CD8-positive, alpha-beta T cell (primary cell): ENCODE measurements at places on chromosomes 3 and 15.
A peak's percentile ranks its signal among the peaks of the same experiment; 100 is the strongest.

- no peak for DNase-seq
These were observed 65.9 kb upstream of the FEZF2 start for GRCh38 chr3:62439176-62439813.

DNA sequence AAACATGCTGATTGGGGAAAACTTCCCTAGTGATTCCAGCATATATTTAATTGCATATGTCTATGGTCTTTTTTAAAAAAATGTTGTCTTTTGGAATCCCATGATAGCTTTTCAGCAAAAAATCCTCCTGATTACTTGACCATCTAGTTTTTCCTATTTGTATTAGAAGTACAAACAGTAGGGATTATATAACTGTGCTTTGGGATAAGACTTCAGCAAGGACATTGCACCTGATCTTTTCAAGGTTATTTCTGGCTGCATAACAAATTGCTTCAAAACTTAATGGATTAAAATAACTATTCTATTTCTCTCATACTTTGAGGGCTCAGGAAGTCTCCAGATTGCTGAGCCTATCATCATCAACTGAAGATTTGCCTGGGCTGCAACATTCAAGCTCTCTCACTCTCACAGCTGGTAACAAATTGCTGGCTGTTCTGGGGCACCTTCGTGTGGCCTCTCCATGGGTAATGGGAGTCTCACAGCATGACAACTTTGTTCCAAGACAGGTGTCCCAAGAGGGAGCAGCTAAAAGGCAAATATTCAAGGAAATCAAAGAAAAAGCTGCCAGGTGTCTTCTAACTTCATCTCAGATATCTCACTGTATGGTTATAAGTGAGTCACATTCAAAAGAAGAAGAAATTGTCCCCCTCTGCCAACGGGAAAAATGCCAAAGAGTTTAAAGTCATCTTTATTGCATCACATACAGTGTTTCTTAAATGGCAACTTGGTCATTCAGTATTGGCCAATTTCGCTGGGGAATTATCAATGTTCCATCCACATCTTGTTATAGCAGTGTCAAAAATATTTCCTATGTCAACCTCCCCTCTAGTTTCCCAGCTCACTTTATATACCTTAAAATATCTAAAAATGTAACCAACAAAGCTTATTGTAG lies 644.5 kb upstream of the GRM7 start:
- no peak for DNase-seq

- DNase-seq, result no peak
These were observed 414.5 kb downstream of the GRM7 start for GRCh38 chr3:7275396-7275795.

- DNase-seq, result no peak
These were observed 95.8 kb downstream of the RAP2B start for GRCh38 chr3:153257673-153258351.

- DNase-seq, result peak; percentile 81
These were observed 7.4 kb downstream of the EDEM1 start for GRCh38 chr3:5194801-5195509.

- DNase-seq, result no peak
These were observed 70.8 kb downstream of the EFCAB12 start for GRCh38 chr3:129357616-129358015.

DNA sequence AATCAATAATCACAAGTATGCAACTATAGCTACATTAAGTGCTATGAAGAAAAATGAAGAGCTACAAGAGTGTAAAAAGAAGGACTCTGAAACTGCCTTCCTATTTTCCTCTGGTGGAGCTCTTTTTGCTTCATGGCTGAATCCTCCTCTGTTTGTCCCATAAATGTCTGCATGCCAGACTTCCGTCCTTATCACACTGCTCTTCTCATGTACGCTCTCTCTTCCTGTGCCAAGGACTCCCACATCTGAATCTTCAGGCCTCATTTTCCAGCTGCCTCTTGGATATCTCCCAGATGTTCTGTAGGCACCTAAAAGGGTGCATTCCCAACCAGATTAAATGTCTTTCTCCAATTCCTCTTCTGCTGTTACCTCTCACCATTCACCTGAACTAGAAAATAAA lies 123.7 kb downstream of the MECOM start:
- no peak for DNase-seq

GRCh38 chr15:50916400-50916799 lies 7.9 kb downstream of the AP4E1 start:
- DNase-seq, result no peak

- no peak for DNase-seq
These were observed 66.6 kb upstream of the ARL8B start for GRCh38 chr3:5055357-5056110.

GRCh38 chr3:13034109-13034800 lies 39.0 kb downstream of the IQSEC1 start:
- DNase-seq, result no peak

DNA sequence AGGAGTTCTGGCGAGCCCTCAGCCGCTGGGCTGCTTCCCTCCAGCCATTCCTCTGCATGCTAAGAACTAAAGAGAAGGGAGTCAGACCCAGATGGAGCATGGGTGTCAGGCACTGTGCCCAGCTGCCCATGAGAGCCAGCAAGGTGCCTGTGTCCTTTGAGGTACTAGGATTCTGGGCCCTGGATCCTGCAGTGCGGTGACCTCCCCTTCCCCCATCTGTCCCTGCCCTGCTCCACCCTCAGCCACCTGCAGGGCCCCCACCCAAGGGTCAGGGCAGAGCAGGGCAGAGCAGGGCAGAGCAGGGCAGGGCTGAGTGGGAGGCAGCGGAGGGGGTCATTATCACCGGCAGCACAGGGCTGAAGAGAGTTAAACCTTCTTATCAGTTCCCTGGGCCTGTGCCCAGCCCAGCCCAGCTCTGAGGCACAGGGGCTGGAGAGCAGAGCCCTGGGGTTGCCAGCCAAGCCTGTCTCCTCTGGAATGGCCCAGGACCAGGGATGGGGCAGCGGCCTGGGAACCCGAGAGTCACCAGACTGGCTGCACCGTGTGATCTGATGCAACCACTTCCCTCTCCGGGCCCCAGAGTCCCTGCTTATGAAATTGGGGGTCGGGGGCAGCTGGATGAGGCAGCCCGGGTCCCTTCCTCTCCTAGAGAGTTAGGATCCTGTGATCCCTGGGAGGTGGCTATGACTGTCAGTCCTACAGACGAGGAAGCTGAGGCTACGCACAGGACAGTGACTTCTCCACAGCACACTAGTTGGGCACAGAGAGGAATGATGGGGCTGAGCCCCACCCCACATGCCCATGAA lies 17.3 kb downstream of the ZDHHC19 start:
- no peak for DNase-seq

GRCh38 chr15:64599716-64600115 lies 139.3 kb downstream of the ZNF609 start:
- no peak for DNase-seq

GRCh38 chr15:29636921-29637320 lies 185.3 kb downstream of the TJP1 start:
- DNase-seq, result no peak

- no peak for DNase-seq
These were observed 435.2 kb downstream of the MCTP2 start for GRCh38 chr15:94666553-94666952.

GRCh38 chr15:37220949-37221670 lies 120.8 kb upstream of the MEIS2 start:
- no peak for DNase-seq

GRCh38 chr15:88242586-88243555 lies 13.7 kb downstream of the NTRK3 start:
- no peak for DNase-seq

- no peak for DNase-seq
These were observed 49.9 kb upstream of the KLF13 start for GRCh38 chr15:31276596-31277298.

- DNase-seq, result no peak
These were observed 5.9 kb upstream of the GRAMD2A start for GRCh38 chr15:72203507-72203837.

DNA sequence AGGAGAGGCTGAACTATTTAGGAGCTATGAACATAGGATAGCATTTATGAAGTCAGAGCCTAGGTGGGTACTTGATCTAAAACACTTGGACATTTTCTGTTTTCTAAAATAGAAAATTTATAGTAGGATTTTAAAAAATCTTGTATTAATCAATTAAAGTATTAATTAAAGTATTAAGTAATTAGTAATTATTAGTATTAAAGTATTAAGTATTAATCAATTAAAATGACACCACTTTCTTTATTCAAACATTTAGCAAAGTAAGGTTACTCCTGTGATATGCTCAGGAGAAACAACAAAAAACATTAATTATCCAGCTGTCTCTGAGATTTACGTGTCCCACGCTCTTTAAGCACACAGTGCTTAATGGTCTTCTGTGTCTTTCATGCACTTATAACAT lies 32.2 kb downstream of the CHCHD4 start:
- no peak for DNase-seq

DNA sequence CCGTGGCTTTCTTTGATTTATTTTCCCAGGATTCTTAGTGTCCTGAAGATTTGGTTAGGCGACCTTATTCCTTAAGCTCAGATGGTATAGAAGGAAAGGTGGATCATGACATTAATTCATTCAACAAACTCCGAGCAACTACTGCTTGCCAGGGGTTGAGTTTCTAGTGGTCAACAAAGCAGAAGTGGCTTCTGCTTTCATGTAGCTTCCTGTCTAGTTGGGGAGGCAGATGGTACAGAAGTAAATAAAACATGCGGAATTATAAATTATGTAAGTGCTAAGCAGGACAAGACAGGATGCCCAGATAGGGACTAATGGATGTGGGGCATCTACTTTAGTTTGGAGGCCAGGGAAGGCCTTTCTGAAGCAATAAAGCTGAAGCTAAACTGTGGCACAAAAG lies 15.6 kb downstream of the EEFSEC start:
- no peak for DNase-seq

DNA sequence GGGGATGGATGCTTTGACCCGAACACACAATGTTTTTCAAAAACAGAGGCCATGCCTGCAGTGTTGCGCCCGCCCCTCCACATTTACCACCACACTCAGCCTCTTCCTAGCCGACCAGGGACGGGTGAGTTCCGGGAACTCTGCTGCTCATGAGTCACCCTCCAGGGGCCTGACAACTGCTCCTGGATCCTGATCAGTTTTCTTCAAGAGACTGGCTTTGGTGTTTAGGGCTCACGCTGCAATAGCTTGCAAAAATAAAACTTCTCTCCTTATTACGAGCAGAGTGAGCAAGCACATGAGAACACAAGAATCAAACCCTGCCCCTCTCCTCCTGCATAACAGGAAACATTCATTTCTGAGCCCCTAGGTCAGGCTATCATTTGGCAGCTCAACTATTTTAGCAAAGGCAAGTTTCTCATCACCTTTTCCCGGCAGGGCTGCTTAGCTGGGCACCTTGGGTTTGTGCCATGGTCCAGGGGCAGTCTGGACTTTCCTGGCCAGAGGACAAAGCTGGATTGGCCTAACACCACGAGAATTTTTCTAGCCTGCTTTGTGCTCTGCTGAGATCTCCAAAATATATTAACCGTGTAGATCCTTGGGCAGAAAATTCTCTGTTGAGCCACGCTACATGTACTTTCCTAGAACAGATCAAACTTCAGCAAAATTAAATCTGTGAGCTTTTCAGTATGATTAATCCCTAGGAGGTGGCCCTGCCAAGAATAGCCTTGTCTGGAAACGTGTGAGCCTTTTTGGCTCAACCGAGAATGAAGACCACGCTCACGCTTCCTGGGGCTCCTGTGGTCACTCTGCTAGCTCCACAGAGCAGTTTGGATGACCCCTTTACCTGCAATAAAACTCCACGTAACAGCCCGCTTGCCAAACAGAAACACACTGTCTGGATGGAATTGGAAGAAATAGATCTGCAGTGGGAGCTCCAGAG lies 52.7 kb upstream of the SPATA12 start:
- DNase-seq, result no peak

GRCh38 chr3:17231537-17232261 lies 346.9 kb downstream of the PLCL2 start:
- no peak for DNase-seq

DNA sequence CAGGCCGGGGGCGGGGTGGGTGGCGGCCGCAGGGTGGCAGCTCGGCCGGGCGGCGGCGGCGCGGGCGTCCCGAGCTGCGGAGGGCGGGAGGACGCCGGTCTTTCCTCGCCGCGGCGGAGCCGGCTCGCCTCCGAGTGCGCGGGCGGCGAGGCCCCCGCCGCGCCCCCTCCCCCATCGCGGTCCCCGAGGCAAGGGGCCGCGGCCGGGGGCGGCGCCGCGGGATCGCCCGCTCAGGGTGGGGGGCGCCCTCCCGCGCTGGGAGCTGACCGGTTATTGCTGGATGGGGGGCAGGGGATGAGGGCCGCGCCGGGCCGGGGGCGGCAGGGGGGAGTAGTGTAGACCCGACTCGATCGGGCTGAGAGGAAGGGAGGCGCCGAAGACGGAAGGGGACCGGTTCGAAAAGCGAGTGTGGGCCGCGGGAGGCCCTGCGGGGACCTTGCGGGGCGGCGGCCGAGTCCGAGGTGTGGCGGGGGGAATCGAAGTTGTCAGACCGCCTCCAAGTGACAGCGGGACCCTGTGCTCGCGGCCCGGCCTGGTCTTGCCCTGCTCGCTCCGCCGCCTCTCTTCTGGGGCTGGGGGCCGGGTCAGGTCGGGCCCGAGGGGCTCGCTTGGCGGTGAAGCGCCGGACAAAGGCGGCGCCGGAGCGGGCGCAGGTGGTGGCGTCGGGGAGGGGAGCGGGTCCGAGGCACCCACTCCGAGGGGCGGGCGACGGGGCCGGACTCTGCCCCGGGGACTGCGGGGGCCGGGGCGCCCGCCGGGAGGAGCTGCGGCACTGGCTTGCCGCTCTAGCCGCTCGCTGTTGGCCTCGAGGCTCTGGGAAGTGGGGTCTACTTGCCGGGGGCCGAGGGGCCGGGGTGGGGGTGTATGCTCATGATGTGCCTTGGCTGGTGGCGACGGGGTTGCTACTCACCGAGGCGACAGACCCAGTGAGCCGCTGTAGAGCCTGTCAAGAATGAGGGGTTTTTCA lies 1.1 kb downstream of the BAHD1 start:
- DNase-seq, result no peak

- no peak for DNase-seq
These were observed 11.5 kb downstream of the HTD2 start for GRCh38 chr3:58317811-58318210.

DNA sequence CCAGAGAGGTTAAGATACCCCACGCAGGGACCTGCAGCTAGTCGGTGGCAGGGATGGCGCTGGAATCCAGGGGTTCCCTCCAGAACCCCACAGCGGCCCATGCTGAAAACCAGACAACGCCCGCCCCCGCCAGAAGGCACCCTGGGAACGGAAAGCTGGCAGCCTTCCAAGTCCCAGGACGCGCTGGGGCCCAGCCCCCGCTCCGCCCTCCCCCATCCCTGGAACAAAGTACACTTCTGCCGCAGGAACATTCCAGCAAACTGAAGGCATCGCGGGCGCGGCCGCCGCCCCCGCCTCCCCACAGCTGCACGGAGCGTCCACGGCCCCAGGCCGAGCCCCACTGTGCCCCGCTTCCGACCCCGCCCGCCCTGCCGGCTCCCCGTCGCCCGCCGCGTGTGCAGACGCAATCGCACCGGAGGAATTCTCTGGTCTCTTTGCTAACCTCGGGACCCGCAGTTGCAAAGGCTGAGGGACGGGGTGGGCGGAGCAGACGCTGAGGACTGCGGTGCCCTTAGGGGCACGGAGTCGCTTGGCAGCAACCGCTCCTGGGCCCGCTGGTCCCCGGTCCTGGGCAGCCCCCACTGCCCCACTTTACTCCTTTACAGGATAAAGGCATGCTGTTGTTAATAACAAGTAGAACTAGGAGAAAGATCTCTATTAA lies 44.8 kb upstream of the RNU6-1 start:
- DNase-seq, result peak; percentile 48
